Stimulated activated CD4-positive, alpha-beta T cell treated with anti-CD3 and anti-CD28 coated beads, TNF-alpha, amount 100 ng/mL, for 48 hours (primary cell): ENCODE measurements at places on chromosomes 16 and 17.

- DNase-seq, result no peak
Observed at GRCh38 chr16:64669573-64669972, 452.3 kb downstream of the CDH11 start.

- DNase-seq, result no peak
Observed at GRCh38 chr16:83130039-83130438, 503.3 kb downstream of the CDH13 start.

GRCh38 chr16:58267524-58268243 lies 27.1 kb downstream of the PRSS54 start:
- no peak for DNase-seq

- DNase-seq, result no peak
Observed at GRCh38 chr16:21194771-21195301, 16.5 kb downstream of the ZP2 start.

DNA sequence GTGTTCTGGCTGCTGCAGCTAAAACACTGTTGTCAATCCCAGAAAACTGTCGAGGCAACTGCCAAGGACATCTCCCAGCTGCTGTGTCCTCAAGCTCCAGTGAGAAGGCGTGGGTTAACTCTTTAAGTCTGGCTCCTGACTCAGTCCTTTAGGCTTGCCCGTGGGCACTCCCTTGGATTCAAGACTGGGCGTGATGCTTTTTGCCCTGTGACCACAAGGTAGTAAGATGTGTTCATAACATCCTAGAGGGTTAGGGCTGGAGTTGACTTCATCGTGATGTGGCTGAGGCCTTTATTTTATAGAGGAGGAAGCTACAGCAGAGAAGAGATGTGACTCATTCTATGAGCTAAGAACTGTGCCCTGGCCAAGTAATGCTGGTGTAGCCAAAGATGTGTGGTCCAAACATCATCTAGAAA lies 50.9 kb upstream of the TEKT3 start:
- DNase-seq, result no peak

DNA sequence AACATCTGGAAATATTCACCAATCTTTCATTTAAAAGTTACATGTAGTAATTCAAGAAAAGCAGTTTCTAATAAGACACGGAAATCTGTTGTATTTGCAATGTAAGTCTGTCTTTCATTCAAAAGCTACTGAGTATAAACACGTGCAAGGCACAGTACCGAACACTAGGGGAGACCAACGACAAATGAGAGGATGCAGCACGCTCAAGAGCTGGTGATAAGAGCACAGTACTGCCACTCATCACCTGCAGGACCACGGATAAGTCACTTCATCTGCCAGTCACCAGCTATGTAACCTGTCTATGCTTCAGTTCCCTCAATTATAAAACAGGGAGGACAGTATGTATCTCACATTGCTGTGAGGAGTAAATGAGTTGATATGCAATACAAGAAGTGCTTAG lies 67.1 kb downstream of the CLEC18A start:
- DNase-seq, result no peak

DNA sequence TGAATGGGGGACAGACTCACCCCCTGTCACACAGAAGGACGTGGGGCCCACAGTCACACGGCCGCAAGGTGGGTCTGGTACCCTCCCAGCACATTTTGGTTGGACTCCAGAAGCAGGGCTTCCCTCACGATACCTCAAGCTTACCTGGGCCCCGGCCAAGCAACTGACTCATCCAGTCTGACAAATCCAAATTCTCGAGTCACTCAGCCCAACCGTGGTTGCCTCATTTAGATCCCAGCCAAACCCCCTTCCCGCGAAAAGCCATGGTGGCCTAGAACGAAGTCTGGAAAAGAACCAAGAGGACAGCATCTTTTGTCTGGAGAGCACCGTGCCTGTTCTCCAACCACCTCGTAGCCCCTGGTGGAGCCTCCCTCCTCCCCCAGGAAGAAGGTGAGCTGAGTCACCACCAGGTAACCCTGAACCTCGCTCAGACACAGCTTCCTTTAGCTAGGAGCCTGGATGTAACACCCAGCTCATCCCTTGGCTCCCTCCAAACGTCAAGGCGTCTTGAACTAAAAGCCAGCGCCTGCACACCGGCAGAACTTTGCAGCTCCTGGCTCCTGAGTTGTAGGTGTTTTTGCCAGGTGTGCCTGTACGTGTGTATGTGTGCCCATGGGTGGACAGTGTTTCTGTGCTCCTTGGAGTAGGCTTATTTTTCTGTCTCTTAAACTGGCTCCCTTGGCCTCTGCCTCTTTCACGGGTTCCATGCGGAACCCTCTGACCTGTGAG lies 78.9 kb downstream of the CMIP start:
- no peak for DNase-seq

DNA sequence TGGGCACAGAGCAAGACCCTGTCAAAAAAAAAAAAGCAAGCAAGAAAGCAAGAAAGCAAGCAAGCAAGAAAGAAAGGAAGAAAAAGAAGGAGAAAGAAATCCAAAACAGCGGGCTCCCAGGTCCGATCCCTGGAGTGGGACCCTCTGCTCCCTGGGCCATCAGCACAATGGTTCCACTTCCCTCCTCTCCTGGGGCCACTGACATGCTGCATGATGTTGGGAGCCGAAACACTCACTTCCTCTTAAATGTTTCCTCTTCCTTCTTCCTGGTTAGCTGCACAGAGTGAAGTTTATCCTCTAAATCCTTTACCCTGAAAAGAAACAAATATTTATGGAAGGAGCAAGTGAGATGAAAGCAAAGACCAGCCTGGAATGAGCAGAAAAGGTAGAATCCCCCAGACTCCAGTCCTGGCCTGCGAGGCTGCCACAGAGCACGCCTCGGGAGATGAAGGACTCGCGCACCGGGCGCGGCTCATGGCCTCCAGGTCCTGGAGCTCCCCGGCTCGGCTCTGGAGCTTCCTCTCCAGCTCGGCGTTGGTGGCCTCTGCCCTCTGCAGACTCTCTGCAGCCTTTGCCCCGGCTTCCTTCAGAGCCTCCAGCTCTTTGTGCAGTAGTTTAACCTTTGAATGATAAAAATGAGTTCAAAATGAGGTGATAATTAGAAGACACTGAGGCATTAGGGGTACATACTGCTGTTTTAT lies 19.0 kb downstream of the CCDC57 start:
- no peak for DNase-seq

- no peak for DNase-seq
Observed at GRCh38 chr17:76075364-76076145, 974 bp downstream of the GALR2 start.

- DNase-seq, result no peak
Observed at GRCh38 chr17:71900621-71901229, 220.1 kb upstream of the SOX9 start.

DNA sequence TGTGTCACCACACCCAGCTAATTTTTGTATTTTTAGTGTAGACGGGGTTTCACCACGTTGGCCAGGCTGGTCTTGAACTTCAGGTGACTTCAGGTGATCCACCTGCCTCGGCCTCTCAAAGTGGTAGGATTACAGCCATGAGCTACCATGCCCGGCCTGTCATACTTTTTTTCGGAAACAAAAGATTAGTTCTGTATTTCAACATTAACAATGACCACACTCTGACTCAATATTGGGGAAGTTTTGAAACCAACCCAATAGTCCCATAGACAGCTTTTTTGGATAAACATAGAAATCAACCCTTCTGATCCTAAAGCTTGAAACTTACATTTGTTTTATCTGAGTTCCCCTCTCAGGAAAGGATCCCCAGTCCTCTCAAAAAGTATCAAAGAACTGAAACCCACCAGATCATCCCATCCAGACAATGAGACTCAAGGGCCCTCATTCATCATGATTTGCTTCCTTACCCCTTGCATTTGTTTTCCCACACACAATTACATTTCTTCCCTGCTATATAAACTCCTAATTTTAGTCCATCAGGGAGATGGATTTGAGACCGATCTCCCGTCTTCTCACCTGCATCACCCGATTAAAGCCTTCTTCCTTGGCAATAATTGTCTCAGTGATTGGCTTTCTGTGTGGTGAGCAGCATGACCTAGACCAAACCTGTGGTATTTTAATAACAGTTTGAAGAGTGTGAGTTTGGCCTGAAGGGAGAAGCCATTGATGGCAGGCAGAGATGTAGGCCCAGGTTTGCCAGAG lies 7.2 kb upstream of the AGRP start:
- DNase-seq, result no peak

DNA sequence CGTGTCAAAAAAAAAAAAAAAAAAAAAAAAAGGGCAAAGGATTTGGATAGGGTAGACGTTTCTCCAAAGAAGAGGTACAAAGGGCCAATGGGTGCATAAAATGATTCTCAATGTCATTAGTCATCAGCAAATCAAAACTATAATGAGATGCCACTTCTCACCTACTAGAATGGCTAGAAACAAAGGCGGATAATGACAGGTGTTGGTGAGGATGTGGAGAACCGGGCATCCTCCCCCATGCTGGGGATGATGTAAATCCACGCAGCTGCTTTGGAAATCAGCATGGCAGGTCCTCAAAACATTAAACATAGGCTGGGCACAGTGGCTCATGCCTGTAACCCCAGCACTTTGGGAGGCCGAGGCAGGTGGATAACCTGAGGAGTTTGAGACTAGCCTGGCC lies 9.4 kb downstream of the ITGAX start:
- DNase-seq, result no peak

GRCh38 chr17:57264776-57265175 lies 8.5 kb downstream of the MSI2 start:
- no peak for DNase-seq

- DNase-seq, result no peak
Observed at GRCh38 chr17:53560953-53561352, 261.8 kb upstream of the KIF2B start.

DNA sequence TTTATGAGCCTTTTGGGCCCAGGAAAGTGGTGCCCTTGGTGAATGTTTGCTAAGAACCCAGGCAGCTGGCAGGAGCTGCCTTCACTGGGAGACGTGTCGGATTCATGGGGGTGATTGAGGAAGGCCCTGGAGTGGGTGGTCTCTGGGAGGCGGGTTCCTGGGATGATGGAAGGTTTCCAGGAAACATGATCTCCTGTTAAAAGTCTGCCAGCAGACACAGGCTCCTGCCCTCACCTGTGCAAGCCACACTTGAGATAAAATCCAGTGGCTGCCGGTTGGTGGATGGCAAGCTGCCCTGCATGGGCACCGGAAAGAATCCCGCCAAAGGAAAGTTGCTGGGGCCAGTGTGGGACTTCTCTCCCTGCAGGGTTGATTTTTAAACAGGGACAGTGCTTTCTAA lies 189.0 kb upstream of the CIBAR2 start:
- DNase-seq, result no peak

- DNase-seq, result no peak
Observed at GRCh38 chr16:69283851-69284250, 27.3 kb upstream of the VPS4A start.

GRCh38 chr17:74786431-74787055 lies 10.4 kb upstream of the NAT9 start:
- DNase-seq, result no peak

DNA sequence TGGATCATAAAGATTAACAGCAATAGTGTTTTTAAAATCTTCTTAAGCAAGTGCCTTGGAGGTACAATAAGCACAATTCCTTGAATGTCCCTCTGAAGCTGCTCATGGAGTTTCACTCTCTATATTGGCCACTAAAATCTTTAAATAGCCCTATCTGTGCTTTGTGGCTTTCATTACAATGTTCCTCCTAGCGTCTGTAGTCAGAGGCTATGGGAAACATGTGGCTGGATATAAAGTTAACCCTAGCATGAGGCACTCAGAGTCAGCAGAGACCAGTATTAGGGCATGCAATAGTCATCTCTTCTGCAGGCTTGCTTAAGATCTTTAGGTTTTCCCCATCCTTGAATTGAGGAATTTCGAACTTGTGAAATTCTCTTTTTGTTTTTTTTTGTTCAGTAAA lies 668.2 kb downstream of the CDH11 start:
- DNase-seq, result no peak
